ENCODE measurements at places on chromosomes 2 and 18.

DNA sequence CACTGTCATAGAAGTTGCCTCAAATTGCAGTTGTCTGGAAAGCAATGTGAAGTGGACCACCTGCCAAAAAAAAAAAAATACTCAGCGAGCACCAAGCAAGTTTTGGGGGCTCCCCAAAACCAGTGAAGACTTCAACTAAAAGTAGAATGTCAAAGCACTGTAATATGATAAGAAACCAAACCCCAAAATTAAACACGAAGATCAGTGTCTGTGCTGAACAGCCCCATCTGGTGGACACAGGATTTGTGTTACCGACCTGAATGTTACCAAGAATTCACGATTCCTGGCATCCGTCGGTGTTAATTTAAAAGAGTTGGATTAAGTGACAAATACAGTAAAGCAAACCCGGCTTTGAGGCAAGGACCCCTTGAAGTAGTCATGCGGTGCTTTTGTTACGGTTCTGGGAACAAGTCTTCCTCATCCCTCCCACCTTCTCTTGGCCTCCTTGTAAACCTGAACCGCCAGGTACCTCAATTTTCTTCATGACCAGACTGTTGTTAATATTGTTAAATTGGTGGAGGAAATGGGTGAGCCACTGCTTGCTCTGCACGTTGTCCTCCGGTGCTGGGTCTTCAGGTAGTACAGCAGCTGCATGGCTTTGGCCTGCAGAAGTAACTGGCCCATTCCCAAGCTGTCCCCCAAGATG lies 31.3 kb upstream of the SSB start:
- DNase-seq, result peak; percentile 69

DNA sequence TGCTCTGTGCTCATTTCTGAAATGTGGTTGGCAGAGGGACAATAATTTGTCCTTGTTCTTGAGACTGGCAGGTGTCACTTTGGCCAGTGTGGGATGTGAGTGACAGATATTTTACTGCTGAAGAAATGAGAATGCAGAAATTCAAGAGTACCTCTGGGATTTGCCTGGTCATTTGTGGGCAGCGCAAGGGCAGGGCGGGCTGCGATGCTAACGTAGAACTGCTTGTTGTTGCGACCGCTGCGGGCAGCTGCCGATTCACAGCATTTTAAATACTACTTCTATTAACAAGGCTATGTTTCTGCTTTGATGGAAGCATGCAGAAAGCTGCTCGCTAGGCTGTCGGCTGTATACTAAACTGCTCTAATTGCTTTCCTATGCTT lies 268.6 kb downstream of the FIGN start:
- DNase-seq, result peak; percentile 54

- peak; percentile 65 for DNase-seq
Measured at GRCh38 chr2:236718207-236718992, 148.8 kb downstream of the ACKR3 start.

GRCh38 chr18:35635170-35635569 lies 53.6 kb downstream of the GALNT1 start:
- peak; percentile 48 for DNase-seq

DNA sequence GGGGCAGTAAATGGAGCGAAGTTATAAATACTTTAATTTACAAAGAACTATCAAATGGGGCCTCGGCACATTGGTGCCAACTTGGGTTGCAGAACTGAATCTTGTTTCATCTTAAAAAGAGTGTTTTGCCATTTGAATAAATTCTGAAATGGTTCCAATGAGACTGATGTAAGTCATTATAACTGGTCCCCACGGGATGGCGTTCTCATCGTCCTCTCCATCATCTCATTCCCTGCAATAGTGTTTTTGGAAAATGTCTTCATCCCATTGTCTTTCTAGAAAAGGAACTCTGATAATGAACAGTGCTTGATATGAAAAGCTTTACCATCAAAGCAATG lies 422.0 kb upstream of the ID2 start:
- DNase-seq, result no peak

DNA sequence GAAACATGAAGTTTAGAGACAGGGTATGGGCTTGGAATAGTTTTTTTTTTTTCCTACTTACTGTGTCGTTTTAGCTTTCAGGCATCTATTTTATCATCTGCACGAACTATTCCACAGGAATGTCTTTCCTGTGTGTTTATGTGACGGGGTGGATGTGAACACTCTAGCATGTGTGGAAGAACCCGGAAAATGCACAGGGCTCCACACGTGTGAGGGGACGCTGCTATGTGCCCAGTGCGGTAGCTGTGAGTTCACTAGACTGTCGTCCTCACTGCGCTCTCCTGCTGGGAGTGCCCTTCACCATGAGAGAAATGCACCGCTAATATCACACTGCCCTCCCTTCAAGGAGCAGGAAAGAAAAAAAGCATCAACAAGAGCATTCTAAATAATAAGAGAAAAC lies 250.8 kb upstream of the PXDN start:
- no peak for DNase-seq

GRCh38 chr2:127424598-127425520 lies 6.6 kb downstream of the PROC start:
- DNase-seq, result peak; percentile 39

DNA sequence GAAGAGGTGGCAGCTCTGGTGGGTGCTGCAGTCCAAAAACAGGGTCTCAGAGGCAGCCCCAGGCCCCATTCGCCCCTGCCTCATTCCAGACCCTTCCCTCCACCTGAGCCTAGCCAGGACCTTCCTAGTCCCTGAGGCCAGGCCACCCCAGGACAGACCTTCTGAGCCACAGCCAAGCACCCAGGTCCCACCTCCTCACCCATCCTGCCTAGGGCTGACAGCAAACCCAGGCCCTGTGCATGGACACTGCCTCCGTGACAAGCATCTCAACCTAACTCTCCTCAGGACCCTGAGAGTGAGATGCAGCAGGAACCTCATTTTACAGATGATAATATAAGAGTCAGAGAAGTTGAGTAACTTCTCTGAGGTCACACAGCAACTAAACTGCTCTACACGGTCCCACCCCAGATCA lies 15.5 kb downstream of the ADRA2B start:
- no peak for DNase-seq

- DNase-seq, result peak; percentile 74
Measured at GRCh38 chr2:159211447-159212396, 74.8 kb downstream of the WDSUB1 start.

- DNase-seq, result no peak
Measured at GRCh38 chr2:33009249-33009648, 62.5 kb downstream of the LTBP1 start.

DNA sequence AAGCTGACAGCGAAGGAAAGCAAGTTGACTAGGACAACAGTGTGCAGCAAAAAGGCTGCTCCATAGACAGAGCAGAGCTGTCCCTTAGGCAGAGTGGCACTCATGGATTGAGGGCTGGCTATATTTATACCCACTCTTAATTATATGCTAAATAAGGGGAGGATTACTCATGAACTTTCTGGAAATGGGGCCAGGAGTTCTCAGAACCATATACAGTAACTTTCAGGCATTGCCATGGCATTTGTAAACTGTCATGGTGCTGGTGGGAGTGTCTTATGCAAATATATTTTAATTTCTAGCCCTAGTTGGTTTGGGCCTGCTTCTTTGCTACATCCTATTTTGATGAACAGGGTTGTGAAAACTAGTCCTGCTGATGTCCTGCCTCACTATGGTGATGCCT lies 279.5 kb upstream of the MGAT5 start:
- DNase-seq, result no peak

GRCh38 chr2:199458009-199458805 lies 468 bp upstream of the SATB2 start:
- DNase-seq, result peak; percentile 75

DNA sequence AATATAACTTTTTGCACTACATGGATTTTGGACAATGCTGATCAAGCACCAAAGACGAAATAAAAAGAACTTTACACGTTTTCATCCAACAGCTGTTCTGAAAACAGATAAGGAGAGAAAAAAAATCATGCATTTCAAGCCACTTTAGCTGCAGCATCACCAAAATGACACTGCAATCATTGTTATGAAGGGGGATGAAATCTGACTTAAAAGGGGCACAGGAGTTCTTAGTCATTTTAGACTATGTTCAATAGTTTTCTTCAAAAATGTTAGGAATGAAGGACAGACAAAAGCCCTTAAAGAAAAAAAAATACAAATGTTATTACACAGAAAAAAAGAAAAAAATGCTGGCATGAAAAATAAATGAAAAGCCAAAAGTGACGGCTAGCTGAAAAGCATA lies 71.2 kb downstream of the CUL3 start:
- peak; percentile 14 for DNase-seq

DNA sequence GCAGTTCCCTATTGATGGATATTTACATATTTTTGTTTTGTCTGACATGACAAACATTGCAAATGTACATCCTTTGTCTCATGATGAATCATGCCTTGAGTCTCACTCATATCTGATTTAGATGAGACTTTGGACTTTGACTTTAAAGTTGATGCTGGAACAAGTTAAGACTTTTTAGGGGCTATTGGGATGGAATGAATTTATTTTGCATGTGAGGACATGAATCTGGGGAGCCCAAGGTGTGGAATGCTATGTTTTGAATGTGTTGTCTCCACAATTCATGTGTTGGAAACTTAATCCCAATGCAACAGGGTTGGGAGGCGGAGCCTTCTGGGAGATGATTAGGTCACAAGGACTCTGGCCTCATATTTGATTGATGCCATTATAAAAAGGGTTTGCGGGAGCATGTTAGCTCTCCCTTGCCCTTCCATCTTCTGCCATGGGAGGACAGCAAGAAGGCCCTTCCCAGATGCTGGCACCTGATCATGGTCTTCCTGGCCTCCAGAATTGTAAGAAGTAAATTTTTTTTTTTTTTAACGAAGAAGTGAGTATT lies 29.1 kb upstream of the INO80D start:
- no peak for DNase-seq

DNA sequence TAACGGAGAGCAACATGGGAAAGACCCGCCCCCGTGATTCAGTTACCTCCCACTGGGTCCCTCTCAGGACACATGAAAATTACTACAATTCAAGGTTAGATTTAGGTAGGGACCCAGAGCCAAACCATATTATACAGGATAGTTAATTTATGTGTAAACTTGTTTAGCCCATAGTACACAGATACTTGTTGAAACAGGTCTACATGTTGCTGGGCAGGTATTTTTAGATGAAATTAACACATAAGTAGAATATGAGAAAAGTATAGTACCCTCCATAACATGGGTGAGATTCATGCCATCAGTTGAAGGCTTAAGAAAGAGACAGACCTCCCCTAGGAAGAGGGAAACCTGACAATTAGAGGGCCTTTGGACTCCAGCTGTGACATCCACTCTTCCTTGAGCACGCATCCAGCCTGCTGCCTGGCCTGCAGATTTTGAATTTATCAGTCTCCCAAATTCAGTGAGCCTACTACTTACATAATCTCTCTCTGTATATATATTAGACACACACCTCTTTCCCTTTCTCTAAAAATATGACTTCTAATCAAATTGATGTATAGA lies 463.5 kb upstream of the NETO1 start:
- no peak for DNase-seq

DNA sequence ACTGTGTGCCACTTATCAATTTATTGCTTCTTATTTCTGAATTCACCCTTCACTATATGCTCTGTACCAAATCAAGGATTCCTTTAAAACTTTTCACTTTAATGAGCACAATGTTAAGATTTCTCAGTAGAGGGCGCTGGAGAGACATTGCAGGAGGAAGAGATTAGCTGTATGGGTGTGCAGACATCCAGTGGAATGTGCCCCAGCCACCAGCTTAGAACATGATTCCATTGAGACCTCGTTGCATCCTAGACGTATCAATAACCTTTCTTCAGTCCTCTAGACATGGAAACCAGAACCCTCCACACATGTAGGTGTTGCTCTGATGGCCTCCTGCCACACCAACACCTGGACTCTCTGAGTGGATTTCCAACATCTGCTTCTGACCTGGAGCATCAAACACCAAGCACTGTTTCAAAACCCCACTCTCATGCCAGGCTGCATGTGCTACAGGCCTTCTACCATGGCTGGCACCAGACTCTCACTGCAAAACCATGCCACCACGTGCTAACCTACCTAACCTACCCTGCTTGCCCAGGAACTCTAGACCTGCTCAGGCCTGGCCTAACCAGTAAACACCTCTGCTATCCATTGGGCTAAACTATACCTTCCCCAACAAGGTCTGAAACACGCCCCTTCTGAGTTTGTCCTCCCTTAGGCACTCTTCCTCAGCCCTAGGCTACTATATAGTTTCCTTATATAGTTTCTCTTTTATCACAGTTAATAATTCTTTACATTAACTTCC lies 633.2 kb upstream of the PKDCC start:
- DNase-seq, result peak; percentile 22

DNA sequence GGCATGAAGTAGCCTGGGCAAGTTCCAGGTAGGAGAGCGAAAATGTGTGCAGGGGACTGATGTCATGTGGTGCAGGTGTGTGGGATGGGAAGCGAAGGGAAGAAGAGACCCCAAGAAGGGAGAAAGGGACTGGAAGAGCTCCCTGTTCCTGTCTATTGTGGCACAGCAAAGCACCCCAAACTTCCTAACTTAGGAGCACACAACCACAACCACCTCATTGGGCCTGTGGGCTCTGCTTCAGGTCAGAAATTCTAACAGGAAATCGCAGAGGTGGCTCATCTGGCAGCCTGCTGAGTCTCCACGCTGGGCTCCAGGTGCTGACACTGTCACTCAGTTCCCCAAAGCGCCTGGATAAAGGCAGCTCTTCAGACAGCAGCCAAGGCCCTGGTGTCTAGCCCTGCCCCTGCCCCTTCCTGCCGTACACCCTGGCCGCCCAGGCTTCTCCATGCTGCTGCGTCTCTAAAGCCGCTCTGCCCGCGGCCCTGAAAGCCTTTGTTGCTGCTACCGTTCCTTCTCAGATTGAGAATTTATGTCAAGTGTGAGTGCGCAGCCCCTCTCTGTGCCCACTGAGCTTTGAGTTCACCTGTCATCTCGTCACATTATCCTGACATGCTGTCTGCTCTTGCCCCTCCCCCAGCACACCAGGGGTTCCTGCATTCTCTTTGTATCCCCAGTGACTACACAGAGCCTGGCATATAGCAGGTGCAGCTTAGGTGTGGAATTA lies 140.2 kb upstream of the BCL2L11 start:
- DNase-seq, result no peak

- DNase-seq, result no peak
Measured at GRCh38 chr18:26414901-26415440, 133.4 kb downstream of the KCTD1 start.

All from astrocyte of the hippocampus (primary cell).